ENCODE measurements at places on chromosomes 11 and 22.

GRCh38 chr22:44645531-44645930, 56.5 kb upstream of the PRR5 start:
- DNase-seq, result no peak

DNA sequence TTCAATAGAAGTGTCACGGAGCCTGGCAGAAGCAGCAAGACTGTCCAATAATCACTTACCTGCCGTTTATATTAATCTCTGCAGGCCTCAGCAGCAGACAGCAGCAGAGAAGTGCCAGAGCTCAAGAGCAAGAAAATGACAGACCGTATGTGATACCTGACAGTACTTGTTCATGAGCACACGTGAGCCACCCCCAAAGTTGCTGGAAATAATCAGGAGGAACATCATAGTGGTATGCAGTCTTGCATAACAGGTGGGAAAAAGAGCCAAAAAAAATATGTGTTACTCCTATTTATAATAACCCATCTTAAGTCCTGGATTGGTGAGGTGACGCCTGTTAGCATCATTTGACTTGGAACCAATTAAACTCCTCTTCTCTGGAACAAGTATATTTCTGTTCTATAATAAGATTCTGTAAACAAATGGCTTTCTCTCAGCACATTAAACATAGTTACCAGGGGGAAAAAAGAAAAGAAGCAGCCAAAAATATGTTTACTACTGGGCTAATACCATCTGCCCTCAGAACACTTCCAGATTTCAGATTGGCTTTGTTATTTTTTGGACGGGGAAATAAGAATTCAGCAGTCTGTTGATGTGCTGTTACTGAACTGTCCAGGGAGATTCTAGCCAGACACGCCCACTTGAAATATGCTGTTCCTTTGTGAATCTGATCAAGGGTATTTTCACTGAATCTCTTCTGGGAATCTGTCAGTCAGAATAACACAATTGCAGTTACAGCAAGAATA, 7.9 kb upstream of the SLN start:
- no peak for DNase-seq

DNA sequence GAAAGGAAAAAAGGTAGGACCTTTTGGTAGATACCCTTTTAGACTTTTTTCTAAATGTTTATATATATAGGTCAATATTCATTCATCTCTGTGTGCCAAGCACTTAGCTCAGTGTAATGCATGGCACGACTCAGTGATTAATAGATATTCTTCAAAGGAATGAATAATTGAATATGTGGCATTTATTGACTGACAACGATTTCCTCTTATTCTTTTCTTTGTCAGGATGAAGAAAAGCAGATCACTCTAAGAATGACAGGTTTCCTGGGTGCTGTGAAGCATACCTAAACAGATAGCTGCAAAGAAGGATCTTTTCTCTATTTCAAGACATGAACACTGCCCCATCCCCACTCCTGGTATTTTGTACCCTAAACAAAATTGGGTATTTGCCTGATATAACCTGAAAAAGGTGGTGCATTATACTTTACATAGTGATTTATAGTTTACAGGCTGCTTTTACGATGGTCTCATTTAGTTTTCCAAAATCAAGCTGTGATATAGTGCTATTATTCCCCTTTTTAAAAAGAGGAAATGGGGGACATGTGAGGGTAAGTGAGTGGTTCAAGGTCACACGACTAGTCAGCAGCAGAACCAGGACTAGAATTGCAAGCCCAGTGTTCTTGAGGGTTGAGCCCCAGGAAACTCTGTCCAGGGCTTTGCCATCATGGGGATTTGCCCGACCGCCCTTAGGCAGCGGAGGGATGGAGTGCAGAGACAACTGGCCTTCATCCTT, 32.9 kb upstream of the CLMP start:
- no peak for DNase-seq

GRCh38 chr11:66069715-66070603, at the start of gene PACS1:
Gene PACS1 (plus strand): TSS chr11:66070272. CDS start chr11:66070487, 215 bp downstream.
- no peak for DNase-seq

- no peak for DNase-seq
Measured at GRCh38 chr11:34425360-34425759, 13.4 kb upstream of the CAT start.

- no peak for DNase-seq
Measured at GRCh38 chr11:83717537-83717936, 431.4 kb upstream of the CCDC90B start.

- DNase-seq, result no peak
Measured at GRCh38 chr11:20926799-20927540, 257.6 kb downstream of the NELL1 start.

GRCh38 chr11:115527534-115528125, 23.4 kb upstream of the CADM1 start:
- DNase-seq, result peak; percentile 30

GRCh38 chr22:36730176-36730858, 26.8 kb upstream of the CACNG2 start:
- DNase-seq, result no peak

Data from neuronal stem cell (in vitro differentiated cells).